Stimulated activated CD8-positive, alpha-beta memory T cell treated with anti-CD3 and anti-CD28 coated beads, Interleukin-12 subunit alpha, Interleukin-12 subunit beta, amount 100 ng/mL, for 4 hours (primary cell): ENCODE measurements at places on chromosomes 13 and 19.

DNA sequence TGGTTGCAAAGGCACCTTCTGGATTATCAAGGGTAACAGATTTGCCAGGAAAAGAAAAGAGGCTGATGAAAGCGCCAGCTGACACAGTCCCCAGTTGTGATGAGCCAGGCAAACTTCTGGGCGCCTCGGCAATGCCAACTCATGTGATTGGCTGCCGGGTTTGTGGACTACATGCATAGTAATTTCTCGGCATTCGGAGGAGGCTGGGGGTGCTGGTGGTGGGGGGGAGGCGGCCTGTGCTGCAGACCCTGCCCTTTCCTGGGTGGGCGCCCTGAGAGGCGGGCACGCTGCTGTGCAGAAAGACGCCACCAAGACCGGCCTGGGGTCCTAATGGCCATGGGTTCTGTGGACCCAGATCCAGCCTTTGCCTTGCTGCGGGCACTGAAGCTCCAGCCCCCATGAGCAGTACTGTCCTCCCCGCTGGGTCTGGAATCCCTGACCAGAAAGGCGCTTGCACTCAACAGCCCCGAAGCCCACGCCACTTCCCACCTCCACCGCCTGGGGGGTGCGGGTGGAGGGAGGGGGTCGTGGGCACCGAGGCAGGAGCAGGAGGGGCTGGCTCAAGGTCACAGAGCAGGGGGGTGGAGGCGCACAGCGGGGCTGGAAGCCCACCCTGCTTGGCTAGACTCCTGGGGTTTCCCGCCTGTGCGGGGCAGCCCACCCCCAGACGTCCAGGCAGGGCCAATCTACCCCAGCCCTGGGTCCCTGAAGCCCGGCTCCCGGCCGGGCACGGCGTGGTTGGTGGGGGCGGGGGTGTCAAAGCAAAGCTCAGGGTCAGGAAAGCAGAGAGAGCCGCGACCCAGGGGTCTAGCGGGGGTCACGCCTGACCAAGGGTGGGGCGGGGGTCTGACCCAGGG, 1.0 kb downstream of the DIRAS1 start:
- DNase-seq = no peak

DNA sequence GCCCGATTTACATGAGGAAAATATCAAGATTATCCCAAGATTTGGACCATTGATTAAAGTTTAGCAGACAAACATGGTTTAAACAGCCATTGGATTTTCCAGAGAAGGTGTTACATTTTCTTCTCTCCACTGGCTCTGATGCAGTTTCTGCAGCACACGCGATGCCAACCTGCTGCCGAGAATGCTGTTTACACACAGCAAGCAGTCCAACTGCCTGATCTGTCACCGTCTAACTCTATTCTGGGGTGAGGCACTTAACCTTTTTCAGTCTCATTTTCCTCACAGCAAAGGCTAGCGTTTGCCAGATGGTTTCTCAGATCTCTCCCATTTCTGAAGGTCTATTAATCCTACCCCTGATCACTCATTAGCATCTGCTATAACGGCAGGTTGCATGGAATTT, 763.5 kb upstream of the GPC6 start:
- DNase-seq = no peak

- DNase-seq = peak; percentile 10
Measured at GRCh38 chr13:112968380-112968909, 569 bp upstream of the MCF2L start.

GRCh38 chr13:107375701-107376340, 807.9 kb upstream of the ARGLU1 start:
- DNase-seq = no peak

DNA sequence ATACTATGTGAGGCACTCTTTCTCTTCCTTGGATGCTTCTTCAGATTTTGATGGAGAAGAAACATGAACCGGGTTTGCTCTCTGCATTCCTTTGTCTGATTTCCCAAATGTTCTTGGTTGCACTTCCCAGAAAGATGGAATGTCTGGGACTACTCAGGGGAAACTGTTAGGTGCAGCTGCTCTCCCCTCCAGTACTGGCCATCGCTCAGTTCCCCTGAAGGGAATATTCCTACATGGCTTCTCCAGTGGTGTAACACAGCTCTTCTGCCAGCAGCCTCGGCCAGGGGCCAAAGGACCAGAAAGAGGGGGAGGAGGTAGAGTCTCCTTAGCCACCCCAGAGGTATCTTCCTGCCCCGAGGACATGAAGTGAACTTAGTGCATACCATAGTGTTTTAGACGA, 33.5 kb upstream of the SPRY2 start:
- no peak for DNase-seq
